ENCODE measurements at places on chromosomes 2 and 18. TPM values are rescaled to one million over a fixed set of nuclear protein-coding genes. Genes with fewer than 3 reads are reported as not detected.

DNA sequence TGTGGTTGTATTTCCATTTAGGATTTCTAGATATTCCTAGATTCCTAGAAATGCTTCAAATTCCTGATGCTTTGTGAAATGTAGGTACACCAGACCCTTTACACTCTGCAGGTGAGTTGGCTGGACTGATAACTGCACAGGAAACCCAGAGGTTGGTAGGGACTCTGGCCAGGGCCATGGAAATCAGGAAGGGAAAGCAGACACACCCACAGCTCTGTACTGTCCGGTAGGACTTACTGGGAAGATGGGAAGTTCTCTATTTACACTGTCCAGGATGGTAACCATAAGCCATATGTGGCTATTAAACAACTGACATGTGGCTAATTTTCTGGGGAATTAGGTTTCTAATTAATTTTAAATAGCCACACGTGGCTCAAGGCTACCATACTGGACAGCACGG, 31.4 kb downstream of the NEMP2 start:
- peaks cover 50% of the 10 kb centered on the region for H3K36me3 ChIP-seq
- no peaks in the 10 kb centered on the region for H3K4me1 ChIP-seq
- no peak overlapping the region for H3K27ac ChIP-seq
- DNase-seq = no peak
- H3K27me3 ChIP-seq = no peaks in the 10 kb centered on the region

The CTNNA2 gene
- not detected for total RNA-seq

DNA sequence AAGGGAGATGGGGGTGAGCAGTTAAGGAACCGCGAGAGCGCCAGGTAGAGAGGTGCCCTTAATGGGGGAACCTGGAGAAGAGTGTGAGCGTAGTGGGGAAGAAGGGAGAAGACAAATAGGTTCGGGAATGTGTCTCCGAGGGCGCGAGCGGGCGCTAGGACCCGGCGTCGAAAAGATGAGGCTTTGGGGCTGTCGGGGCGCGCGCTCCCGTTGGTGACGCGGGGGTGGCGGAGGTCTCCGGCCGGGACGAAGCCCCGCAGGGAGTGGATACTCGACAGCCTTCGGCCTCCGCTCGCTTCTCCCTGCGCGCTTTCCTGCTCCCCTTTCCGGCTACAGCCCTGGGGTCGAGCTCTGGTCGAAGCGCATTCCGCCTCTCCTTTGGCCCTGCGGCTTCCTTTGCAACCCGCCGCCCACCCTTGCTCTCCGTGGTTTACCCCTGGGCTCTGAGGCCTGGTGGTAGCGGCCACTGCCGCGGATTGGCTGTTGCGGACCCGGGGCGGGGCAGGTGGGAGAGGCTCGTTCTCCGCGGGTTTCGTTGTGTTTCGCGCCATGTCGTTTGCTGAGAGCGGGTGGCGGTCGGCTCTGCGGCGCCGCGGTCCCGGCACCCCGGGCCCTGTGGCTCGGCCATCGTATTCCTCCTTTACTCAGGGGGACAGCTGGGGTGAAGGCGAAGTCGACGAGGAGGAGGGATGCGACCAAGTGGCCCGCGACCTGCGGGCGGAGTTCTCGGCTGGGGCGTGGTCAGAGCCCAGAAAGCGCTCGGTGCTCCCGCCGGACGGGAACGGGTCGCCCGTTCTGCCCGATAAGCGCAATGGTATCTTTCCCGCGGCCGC, at the start of gene ARL6IP6:
ARL6IP6 (plus strand) TSS at position 545 of the 833 bp plus-strand sequence; CDS start at position 550, 5 bp downstream.
- peak within 1 kb of the TSS; percentile 97 for H3K27ac ChIP-seq
- peaks cover 57% of the 10 kb centered on the region for H3K36me3 ChIP-seq
- peaks cover 56% of the 10 kb centered on the region for H3K4me1 ChIP-seq
- H3K4me3 ChIP-seq = peak within 1 kb of the TSS; percentile 91

- no peak for DNase-seq
- H3K27me3 ChIP-seq = peaks cover 8% of the 10 kb centered on the region
- peaks cover 4% of the 10 kb centered on the region for H3K36me3 ChIP-seq
- H3K4me1 ChIP-seq = peaks cover 43% of the 10 kb centered on the region
- H3K27ac ChIP-seq = no peak overlapping the region
Measured at GRCh38 chr18:63104868-63105267, 214.7 kb downstream of the BCL2 start.

DNA sequence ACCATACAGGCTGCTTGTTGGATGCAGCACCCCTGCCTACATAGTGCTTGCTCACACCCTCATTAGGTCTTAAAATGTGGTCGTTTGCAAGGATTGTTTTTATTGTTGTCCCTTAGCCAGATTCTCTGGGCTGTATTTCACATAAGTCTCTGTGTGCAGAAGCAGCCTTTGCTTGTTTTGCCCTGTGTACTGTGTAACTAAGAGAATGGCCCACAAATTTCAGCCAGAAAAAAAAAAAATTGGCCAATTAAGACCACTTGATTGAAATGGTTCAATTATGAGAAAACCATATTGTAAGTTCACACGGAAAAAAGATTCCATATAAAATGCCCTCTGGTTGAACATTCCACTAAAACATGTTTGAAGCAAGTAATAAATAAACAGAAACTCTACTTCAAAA, 377.1 kb upstream of the SOX11 start:
- H3K4me3 ChIP-seq = no peak overlapping the region
- H3K27me3 ChIP-seq = no peaks in the 10 kb centered on the region
- H3K36me3 ChIP-seq = no peaks in the 10 kb centered on the region
- H3K4me1 ChIP-seq = no peaks in the 10 kb centered on the region
- DNase-seq = no peak
- no peak overlapping the region for H3K27ac ChIP-seq

DNA sequence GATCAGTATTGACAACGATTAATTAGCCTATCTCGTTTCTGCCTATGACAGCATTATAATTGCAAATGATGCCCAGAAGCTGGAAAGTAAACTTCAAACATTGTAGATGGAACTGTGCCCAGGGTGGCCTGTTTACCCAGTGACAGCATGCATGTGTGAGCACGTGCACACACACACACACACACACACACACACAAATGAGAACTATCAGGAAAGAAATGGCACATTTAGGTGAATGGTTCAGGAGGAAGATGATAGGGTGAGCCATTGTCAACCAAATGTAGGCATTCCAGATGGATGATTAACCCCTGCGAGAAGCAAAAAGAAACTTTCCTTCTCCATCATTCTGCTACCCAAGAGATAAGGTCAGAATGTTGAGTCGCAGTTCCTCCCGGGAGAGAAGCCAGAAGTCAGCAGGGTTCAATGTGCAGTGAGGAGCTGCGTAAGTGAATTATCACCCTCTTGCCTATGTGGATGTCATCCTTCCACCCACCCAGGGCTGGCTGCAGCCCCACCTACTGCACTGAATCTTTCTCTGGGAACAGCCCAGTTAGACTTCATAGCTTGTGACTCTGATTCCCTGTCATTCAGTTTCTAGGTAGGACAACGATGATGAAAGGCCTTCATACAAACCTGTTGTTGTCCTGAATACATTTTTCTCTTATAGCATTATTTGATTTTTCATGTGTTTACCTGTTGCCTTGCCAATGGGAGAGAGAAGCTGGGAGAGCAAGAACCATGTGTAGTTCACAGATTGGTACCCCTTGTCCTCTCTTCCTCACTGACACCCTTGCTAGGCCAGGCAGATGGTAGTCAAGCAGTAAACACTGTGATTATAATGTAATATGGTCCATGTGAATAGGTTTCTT, 3.5 kb upstream of the APOB start:
- DNase-seq = no peak
- no peaks in the 10 kb centered on the region for H3K4me1 ChIP-seq
- no peaks in the 10 kb centered on the region for H3K36me3 ChIP-seq
- peaks cover 15% of the 10 kb centered on the region for H3K27me3 ChIP-seq
- no peak overlapping the region for H3K4me3 ChIP-seq
- H3K27ac ChIP-seq = no peak overlapping the region

The IMMT gene
- 126 TPM for total RNA-seq

The MTCL1 gene
- total RNA-seq = 1.7 TPM

- H3K36me3 ChIP-seq = peaks cover 34% of the 10 kb centered on the region
- no peak overlapping the region for H3K4me3 ChIP-seq
- H3K27ac ChIP-seq = no peak overlapping the region
- H3K4me1 ChIP-seq = peaks cover 6% of the 10 kb centered on the region
- no peaks in the 10 kb centered on the region for H3K27me3 ChIP-seq
Measured at GRCh38 chr2:168500516-168500915, 44.4 kb downstream of the CERS6 start.

DNA sequence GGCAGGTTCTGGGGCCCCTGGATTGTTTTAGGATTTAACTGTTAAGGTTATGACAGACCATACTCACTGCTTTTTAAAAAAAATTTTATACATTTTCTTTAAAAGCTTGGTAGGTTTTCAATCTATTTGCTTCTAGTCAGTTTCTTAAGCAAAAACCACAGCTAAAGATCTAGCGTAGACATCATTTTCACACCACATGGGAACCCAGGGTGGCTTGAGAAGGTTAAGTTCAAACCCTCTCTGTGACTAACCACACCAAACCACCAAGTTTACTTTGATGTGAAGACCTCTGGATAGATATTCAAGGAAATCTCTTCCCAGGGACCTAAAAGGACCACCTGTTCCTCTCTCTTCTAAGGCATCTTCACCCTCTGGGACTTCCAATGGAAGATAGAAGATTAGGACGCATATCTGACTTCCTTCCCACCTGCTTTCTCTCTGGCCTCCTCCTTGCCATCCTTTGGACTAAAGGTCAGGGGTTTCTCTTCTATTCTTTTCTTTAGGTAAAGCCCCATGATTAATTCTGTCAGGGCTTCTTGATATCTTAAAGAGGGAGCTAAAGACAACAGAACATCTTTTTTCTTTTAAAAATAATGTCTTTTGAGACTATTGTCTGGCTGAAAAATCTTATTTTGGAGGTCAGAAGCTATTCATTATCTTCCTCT, 32.3 kb downstream of the FOSL2 start:
- peaks cover 11% of the 10 kb centered on the region for H3K36me3 ChIP-seq
- peaks cover 71% of the 10 kb centered on the region for H3K4me1 ChIP-seq
- peak overlapping the region; percentile 66 for H3K4me3 ChIP-seq
- peaks cover 2% of the 10 kb centered on the region for H3K27me3 ChIP-seq
- peak overlapping the region; percentile 88 for H3K27ac ChIP-seq

DNA sequence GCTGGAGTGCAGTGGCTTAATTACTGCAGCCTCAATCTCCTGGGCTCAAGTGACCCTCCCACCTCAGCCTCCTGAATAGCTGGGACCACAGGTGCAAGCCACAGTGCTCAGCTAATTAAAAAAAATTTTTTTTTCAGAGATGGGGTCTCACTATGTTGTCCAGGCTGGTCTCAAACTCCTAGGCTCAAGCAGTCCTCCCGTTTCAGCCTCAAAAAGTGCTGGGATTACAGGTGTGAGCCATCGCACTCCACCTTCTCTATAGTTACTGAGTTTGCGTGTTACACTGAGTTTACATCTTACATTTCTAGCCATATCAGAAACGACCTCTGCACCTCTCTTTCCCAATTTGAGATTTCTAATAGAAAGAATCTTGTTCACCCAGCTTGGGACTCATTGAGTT, 53.6 kb upstream of the EML4 start:
- peaks cover 2% of the 10 kb centered on the region for H3K36me3 ChIP-seq
- no peak overlapping the region for H3K4me3 ChIP-seq
- H3K27me3 ChIP-seq = peaks cover 2% of the 10 kb centered on the region
- DNase-seq = no peak
- H3K4me1 ChIP-seq = peaks cover 35% of the 10 kb centered on the region

GRCh38 chr2:40043191-40043590, 264.1 kb upstream of the THUMPD2 start:
- H3K4me3 ChIP-seq = no peak overlapping the region
- H3K27me3 ChIP-seq = no peaks in the 10 kb centered on the region
- no peak for DNase-seq
- H3K36me3 ChIP-seq = no peaks in the 10 kb centered on the region

DNA sequence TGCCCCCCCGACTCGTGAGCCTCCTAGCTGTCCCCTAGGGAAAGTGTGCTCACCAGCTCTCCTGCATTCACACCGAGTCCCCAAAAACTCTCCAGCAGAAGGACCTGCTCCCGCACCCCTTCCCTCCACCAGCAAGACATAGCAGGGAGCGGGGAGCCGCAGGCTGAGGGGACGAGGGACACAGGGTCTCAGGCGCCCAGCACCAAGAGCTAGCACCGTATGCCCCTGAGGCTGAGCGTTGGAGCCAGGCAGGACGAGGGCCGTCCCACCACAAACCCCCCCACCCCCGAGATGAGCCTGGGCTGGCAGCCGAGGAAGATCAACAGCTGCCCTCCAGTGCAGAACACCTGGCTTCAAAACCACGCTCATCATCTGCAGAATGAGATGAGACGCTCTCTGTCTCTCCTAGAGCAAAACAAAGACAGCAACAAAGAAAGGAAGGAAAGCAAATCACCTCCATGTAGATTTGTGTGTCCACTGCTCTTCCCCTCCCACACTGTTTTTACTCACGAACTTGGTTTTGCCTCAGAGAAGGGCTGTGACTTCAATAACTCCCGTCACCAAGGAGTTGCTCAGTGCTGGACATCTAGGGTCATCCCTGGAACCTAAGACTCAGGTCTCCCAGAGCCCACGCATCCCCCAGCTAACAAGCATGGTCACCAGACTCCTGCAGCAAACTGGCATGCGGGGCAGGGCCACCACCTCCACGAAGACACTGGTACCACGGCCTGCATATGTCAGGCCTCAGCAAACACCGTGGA, 39.7 kb upstream of the SALL3 start:
- H3K36me3 ChIP-seq = no peaks in the 10 kb centered on the region
- no peak for DNase-seq
- no peaks in the 10 kb centered on the region for H3K27me3 ChIP-seq
- H3K4me3 ChIP-seq = no peak overlapping the region

DNA sequence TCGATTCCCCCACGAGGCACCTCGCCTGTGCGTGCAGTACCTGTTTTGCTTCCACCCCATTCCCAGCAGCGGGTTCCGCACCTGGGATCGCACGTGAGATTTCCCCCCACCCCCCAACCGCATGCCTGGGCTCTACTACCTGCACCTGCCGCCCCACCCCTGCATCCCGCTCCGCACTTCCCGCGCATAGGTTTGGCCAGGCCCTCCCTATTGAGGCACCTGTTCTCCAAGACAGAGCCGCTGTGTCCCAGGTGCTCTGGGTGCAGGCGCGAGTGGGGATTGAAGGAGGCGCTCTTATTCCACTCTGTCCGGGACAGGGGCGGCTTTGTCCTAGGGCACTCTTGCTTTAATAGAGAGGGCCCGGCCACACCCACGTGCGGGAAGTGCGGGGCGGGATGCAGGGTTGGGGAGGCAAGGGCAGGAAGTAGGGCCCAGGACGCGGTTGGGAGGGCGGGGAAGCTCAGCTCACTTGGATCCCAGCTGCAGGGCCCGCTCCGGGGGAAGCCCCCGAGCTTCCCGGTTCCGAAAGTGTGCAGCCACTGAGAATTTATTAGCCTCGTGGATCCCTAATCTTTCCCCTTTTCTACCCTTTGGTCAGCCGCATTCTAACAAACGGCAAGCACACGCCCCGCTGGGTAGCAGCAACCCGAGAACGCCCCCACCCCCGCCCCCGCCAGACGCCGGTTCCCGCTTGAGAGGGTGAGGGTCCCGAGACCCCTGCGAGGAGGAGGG, 670 bp upstream of the MOCOS start:
- peaks cover 21% of the 10 kb centered on the region for H3K27me3 ChIP-seq
- peak overlapping the region; percentile 76 for H3K4me3 ChIP-seq
- H3K4me1 ChIP-seq = peaks cover 9% of the 10 kb centered on the region

Measured in activated CD8-positive, alpha-beta T cell treated with anti-CD3 and anti-CD28 coated beads, Interleukin-2, amount 10 ng/mL, durations not matched to agents 7 days and 5 days (primary cell).